Cardiac septum (tissue), 1 donor: ENCODE measurements at places on chromosomes 11 and 22. TPM values are rescaled to one million over a fixed set of nuclear protein-coding genes. Genes with fewer than 3 reads are reported as not detected.

- DNase-seq, result no peak
Measured at GRCh38 chr22:46350646-46351045, 15.1 kb downstream of the TRMU start.

DNA sequence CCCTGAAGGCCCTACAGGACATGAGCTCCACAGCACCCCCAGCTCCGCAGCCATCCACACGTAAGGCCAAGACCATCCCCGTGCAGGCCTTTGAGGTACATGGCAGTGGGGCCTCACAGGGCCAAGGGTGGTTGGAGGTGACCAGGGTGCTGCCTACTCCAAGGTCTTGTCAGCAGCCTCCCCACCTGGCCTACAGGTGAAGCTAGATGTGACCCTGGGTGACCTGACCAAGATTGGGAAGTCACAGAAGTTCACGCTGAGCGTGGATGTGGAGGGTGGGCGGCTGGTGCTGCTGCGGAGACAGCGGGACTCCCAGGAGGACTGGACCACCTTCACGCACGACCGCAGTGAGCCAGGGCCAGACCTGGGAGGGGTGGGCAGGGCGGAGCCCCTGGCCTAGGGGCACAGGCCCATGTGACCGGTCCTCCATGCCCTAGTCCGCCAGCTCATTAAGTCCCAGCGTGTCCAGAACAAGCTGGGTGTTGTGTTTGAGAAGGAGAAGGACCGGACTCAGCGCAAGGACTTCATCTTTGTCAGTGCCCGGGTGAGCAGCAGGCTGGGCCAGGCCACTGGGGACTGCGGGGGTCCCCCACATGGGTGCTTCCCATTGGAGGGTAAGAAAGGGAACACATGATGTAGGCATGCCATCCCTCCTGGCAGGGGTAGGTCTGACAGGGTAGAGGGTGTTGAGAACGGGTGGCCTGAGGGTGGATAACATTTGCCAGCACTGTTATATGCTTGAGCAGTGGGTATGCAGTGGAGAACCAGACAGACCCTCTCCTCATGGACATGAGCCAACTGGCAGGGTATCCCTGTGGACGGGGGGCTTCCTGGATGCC lies 5.6 kb downstream of the INPPL1 start:
- peak; percentile 67 for DNase-seq

Gene BSCL2
- 13.3 TPM for total RNA-seq

DNA sequence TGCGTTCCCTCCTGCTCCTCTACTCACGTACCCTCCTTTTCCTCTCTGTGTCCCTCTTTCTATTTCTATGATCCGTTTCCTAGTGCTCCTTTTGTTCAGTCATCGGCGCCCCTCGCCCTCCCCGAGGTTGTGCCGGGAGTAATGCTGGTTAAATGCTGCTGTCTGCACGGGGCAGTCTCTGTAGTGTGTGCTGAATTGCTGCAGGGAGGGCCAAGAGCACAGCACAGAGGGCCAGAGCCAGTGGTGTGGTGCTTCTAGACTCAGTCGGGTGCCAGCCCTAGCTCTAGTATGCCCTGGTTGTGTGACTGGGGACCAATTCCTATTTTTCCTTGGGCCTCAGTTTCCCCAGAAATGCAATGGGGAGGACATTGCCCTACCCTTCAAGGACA lies 98.3 kb downstream of the PKNOX2 start:
- DNase-seq, result peak; percentile 63

DNA sequence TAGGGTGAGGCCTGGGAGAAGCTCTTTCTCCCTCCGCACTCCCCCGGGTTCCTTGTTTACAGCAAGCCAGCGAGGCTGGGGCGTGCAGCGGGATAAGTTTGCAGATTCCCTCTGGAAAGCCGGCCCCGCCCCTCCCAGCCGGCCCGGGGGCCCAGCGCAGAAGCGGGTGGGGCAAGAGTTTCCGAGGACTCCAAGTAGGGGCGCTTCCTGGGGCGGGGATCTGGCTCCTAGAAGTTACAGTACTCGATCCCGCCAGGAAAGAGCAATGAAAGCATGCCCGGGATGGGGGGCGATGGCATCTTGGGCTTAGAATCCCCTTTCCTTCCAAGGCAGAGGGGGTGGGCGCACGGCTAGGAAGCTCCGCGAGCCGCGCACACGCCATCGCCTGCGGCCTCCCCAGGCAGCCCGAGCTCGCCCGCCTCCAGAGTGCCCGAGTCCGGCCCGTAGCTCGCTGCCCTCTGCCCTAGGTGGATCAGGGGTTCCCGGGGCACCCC lies 385 bp downstream of the TST start:
- DNase-seq, result peak; percentile 81

Gene OR4D5
- not detected for total RNA-seq

GRCh38 chr22:42074132-42074811 lies at the start of gene PHETA2:
PHETA2 (plus strand) TSS chr22:42074248; CDS start chr22:42077294, 3,046 bp downstream.
- no peak for DNase-seq

DNA sequence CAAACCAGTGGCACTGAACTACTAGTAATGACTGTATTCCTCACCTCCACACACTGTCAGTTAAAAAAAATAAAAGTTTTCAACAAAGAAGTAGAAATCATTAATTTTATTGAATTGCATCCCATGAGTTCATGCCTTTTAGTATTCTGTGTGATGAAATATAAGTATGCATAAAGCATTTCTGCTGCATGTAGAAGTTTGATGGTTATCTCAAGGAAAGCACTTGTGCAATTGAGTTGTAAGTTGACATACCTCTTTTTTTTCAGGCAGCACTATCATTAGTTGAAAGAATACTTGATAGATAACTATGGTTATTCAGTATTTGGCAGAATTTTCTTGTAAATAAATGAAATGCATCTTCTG lies 104.4 kb downstream of the STIM1 start:
- DNase-seq, result no peak

DNA sequence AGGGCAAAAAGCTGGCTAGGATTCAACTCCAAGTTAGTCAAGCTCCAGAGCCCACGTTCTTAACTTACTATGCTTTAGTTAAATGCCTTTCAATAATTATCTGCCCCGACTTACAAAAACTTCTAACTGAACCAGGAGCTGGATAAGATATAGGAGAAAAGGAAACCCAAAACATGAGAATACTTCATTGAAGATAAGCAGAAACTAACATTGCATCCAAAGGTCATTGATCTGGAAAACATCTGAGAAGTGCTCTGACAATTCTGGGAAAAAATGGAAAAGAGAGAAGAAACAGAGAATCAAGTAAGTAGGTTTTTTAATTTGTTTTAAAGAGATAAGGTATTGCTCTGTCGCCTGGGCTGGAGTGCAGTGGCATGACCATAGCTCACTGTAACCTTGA lies 27.2 kb downstream of the ACAT1 start:
- DNase-seq, result no peak

Gene BLID
- 0.57 TPM for total RNA-seq

Gene FADS3
- 126 TPM for total RNA-seq

DNA sequence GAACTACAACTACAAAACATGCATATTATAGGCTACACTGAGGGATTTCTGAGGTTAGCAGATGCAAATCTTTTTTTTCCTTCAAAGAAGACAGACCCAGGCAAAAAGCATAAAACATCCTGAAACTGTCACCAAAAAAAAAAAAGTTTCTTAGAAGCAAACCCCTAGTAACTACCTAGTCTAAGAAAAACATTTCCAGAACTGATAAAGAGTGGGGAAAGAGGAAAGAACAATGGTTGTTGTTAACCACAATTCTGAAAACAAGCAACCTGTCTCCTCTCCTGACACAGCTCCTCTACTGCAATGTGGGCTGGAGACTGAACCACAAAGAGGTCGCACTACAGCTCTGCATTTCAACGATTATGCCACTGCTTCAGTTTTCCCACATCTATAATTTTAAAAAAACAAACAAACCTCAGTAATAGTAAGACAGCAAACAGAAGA lies 15.0 kb downstream of the DENND5A start:
- no peak for DNase-seq

DNA sequence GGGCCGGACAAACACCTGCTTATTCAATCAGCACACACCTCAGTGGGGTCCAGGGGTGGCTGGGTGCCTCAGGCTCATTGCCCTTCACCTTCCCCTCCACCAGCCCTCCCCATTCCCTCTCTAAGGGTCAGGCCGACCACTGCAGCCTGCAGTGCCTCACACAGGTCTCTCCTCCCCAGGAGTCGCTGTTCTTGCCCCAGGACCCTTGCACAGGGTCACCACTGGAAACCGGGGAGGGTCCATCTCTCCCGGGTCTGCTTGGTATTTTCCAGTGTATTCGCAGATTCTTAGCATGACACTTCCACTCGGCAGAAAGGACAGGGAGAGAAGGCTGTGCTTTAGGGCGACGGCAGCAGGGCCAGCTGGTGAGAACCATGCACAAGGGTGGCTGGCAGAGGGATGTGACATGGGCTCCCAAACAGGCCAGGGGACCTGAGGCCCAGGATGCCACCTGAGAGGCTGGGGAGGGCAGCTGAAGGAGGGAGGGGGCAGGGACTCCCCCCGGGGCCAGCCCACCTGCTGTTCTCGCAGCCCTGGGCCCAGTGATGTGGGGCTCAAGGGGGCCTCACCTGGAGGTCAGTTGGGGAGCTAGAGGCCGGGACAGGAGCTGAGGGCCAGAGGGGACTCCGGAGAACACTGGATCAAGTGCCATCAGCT lies 16.1 kb upstream of the TBX1 start:
- DNase-seq, result no peak

- DNase-seq, result no peak
Measured at GRCh38 chr11:60235321-60235720, 7.6 kb downstream of the MS4A4E start.

DNA sequence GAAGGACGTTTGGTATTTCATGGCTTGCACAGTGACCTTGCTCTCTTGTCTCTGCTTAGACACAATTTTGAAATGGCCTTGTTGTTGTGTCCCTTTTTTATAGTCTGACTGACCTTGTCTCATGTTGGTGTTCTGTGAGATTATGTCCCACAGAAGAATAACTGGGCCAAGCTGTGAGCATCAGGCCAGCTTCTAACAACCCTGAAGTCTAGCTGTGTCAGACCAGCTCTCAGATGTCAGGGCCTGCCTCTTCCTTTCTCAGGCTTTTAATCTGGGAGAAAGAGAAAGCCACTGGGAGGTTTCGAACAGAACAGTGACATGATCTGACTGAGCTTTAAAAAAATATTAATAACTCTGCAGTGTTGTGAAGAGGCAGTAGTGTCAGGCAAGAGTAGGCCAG lies 2.0 kb upstream of the UEVLD start:
- no peak for DNase-seq

- no peak for DNase-seq
Measured at GRCh38 chr22:24986816-24987215, 34.3 kb downstream of the KIAA1671 start.

DNA sequence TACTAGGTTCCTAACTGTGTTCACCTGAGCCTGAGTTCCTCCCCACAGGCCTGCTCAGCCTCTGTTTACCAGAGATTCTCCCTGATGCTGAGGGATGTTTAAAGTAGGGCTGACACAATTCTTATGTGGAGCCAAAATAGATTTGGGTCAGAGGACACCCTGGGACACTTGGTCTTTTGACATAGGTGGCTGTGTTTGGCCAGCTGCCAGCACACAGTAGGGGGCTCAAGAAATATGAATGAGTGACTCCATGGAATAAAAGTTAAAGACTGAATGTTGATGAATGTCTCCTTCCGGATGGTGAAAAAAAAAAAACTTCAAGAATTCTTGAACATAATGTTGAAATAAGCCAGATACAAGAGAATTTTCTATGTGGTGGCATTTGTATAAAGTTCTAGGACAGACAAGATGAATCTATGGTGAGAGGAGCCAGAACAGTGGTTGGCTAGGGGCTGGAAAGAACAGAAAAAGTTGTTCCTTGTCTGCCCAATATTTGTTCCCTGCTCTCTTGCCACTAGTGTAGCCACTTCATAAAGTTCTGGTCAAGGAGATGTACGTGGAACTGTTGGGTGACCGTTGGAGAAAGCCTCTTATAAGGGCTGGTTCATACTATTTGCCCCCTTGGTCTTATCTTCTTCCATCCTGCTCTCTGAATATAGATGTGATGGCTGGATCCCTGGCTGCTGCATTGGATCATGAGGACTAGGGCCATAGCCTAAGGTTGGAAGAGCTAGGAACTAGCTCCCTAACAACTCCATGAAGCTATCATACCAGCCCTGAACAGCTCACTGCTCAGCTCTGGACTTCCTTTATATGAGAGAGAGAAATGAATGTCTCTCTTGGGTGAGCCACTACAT lies 40.3 kb upstream of the SMTN start:
- peak; percentile 60 for DNase-seq

DNA sequence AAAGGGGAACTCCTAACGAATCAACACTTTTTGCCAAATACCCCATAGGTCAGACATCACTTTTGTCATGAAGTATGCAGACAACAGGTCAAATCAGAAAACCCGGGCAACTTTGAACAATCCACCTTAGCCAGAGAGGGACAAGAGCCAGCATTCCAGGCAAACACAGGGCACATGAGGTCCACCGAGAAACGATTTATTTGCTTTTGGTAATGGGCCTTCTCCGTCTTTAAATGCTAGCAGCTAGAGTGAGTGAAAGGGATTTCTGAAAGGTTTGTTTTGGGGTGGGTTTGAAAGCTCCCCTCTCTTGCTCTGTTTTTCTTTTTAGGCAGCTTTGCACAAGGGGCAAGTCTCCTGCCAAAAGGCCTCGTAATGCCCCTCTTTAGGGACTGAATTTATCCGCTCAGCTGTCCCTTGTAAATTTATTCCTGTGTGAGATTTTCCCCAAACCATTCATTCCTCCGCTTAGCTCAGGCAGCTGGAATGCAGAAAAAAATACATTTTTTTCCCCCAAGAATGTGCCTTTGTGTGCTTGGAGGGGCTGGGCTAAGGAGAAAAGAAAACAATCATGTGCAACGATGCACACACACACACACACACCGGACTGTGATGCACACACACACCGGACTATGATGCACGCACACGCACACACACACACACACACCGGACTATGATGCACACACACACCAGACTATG lies 196.9 kb downstream of the SNX19 start:
- DNase-seq, result no peak

DNA sequence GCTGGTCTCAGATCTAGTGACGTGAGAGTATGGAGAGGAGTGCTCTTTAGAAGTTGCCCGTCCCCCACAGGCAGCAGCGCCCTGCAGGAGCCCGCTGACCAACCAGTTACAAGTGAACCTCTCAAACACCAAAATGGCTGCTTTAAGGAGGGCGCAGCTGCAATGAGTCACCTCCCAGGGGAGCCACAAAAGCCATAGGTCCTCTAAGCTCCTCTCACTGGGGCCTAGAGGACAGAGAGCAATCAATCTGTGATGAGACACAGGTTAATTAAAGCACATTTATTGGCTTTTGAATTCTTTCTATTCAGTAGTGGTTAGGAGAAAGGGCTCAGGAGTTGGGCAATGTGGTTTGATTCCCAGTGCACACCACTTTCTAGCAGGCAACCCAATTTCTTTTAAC lies 15.5 kb upstream of the RAPSN start:
- DNase-seq, result no peak

Gene VPREB1
- not detected for total RNA-seq

GRCh38 chr11:131157678-131158077 lies 212.7 kb upstream of the NTM start:
- DNase-seq, result no peak

Gene SPON1
- 6.2 TPM for total RNA-seq
